NCI-H2029 (cell line): ENCODE measurements at places on chromosomes 5 and 9.

DNA sequence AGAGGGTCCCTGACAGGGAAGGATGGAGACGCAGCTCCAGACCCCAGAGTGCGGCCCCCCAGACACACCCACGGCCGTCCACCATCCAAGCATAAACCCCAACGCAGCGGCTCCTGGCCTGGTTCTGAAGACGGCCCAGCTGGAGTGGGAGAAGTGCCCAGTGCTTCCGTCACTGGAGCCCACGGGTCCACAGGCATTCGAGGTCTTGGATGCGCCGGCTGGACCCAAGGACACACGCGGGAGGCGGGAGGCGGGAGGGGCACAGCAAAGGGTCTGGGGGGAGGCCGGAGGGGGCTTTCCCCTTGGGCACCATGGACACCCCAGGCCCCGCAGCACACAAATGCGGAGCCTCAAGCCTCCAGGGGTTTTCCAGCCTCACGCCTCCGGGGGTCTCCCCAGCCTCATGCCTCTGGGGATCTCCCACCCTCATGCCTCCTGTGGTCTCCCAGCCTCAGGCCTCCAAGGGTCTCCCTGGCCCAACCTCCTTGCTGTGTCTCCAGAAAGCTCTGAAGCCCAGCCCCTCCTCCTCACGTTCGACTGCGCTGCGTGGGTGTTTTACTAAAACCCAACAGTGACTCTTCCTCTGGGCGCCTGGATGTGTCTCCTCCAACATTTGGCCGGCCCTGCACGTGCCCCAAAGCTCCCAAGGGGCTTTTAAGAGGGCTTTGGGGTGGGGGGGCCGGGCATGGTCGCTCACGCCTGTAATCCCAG, 15.2 kb downstream of the EXD3 start:
- no peak for DNase-seq

DNA sequence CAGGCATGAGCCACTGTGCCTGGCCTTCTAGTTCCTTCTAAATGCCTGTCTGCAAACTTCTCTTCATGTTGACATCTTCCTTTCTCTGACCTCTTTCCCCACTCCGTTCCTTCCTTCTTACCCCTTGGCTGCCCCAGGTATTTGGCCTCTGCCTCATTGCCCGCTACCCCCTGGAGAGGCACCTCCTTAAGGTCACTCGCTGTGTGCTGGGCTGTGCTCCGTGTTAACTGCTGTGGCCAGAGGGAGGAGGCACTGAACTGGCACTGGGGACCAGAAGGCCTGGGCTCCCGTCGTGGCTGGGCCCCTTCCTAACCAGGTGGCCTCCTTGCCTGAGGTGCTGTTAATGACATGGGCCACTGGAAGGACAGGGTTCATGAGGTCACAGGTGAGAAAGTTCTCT, 39.4 kb downstream of the LAMC3 start:
- no peak for DNase-seq

DNA sequence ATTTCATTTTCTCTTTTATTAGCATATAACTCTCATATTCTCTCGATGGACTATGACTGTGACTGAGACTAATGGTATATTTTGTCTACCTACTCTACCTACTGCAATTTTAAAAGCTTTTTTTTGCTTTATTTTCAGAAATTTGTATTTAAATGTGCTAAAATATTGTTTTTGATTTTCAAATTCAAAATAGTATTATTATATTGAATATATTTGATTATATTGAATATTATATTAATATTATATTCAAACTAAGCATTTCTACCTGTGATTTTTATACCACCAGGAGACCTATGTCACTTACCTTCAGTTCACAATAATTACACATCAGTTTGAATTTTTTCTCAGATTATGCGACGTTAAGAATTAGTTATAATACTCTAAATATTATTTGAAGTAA, 700.5 kb upstream of the RGMB start:
- DNase-seq, result no peak

- no peak for DNase-seq
Observed at GRCh38 chr9:107044872-107045271, 181.9 kb downstream of the ZNF462 start.

- no peak for DNase-seq
Observed at GRCh38 chr5:4662756-4663155, 477.4 kb upstream of the ADAMTS16 start.

- DNase-seq, result peak; percentile 99
Observed at GRCh38 chr5:179732412-179732917, at the start of gene MAML1. Gene MAML1, plus strand, starts transcription at chr5:179732822. Its CDS starts 291 bp downstream, at chr5:179733113.

DNA sequence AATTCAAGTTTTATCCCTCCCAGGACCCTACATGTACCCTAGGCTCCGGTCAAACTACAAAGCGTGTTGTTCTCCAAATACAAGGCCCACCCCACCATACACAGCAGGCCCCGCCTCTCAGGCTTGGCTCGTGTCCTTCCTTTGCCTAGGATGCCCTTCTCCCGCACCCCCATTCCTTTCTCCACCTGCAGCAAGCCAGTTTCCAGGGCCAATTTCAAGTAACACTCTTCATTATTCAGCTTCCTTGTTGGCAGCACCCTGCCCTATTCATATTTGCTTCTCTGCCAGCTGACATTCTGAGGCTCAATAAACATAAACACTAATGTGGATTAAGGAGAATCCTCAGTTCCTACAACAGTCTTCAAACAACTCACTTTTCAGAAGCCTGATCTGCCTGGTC, 31.7 kb downstream of the EPB41L4B start:
- DNase-seq, result peak; percentile 57

DNA sequence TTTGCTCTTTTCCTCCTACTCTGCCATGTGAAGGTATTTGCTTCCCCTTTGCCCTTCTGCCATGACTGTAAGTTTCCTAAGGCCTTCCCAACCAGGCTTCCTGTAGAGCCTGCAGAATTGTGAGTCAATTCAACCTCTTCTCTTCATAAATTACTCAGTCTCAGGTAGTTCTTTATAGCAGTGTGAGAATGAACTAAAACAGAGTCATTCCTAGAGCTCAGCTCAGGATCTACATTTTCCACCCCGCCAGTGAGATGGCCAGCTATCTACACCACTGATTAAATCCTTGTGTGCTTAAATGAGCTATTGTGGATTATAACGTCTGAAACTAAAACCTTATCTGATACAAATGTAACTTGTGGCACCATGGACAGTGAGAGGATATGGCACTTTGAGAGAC, 55.0 kb downstream of the FRMD3 start:
- no peak for DNase-seq

DNA sequence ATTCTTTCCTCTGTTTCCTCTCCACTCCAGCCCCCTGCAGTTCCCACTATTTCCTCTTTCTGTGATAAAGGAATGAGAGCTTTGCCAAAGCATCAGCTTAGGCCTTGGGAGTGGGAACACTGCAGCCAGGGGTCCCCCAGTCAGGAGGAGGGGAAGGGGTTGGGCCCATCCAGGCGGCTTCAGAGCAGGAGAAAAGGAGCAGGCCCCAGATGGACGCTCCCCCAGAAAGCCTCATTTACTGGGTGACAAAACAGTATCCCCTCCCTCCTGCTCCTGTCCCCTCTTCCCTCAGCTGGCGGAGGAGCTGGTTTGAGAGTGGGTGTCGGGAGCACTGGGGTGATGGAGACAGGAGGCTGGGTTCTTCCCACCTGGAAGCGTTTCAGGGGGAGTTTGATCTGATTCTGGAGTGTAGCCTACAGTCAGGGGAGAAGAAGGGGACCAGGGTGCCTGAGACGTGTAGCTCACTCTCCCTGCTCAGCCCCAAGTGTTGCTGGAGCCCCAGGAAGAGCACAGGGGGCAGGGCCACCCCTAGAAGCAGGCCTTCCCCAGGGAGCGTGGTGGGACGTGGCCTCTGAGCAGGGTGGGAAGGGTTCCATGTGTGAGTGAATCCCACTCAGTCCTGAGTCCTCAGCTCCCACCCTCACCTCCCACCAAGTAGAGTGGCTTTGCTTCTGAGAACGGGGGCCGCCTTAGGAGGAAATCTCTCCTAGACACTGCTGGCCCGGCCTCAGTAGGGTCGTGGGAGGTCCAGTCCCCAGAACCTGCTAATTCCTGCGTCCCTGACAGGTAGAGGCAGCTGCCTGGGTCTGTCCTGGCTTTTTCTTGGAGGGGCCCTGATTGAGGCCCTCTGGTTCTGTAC, 173.1 kb downstream of the CACNA1B start:
- DNase-seq, result no peak

GRCh38 chr5:169161022-169161680, 139.8 kb downstream of the SLIT3 start:
- no peak for DNase-seq

- DNase-seq, result no peak
Observed at GRCh38 chr5:77213601-77214000, 3.1 kb downstream of the PDE8B start.

- DNase-seq, result no peak
Observed at GRCh38 chr5:54524704-54525103, 7.1 kb downstream of the SNX18 start.

- no peak for DNase-seq
Observed at GRCh38 chr5:90866915-90867731, 308.5 kb downstream of the ADGRV1 start.

- no peak for DNase-seq
Observed at GRCh38 chr9:85702726-85703289, 38.9 kb downstream of the AGTPBP1 start.

DNA sequence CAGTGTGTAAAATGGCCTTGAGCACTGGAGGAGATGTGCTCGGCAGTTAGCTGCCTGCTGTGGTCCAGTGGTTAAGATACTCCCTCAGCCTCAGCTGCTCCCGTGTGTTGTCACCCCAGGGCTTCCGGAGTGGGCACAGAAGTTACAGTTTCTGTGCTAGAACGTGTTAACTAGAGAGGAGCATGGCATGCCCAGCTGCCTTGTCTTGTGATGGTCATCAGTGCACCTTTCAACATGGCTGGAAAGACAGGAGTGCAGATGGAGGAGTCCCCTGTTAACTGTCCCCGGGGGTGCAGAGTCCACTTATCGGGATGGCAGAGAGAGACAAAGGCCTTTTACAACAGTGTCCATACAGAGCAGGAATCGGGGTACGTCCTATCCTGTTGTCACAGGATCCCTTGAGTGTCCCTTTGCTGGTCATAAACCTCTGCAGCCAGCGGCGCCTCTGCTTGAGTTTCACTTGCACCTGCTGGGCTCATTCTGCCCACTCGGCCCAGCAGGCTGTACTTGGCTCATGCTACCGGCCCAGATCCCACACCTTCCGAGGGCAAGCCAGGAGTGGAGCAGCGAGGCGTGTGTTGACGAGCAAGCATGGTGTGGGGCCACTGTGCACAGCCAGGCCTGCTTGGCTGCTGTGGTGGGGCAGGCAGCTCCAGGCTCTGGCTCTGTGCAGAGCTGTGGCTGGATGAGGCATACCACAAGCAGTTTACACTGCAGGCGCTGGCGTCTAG, 112.6 kb downstream of the EHMT1 start:
- no peak for DNase-seq

DNA sequence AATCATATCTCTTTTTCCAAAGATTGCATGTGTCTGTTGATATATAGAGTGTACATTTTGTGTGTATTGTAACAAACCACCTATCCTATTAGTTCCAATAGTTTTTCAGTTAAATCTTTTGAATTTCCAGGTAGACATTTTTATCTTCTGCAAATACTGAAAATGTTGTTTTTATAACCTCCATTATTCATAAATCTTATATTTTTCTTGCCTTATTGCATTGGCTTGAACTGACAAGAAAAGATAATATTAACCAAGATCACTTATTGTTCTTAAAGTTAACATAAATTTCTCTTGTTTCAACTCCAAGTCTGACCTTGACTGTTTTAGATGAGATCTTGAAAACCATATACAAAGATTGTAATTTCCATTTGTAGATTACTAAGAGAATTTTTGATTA, 251.6 kb downstream of the IRX2 start:
- DNase-seq, result no peak

DNA sequence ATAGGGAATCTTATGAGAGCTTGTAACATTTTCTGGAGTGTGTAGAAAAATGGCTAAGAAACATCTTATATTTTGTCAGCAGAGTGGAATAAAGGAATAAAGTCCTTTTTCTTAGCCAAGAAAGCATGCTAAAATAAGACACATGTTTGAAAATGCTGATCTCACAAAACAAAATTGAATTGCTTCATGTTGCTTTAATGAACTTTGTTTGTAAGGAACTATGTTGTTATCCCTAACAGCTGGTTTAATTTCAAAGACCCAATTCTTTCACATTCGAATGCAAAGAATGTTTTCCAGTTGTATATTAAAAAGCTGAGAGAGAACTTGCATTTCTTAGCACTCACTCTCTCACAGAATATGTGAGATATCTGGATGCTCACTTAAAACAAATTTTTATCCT, 107.6 kb downstream of the MUSK start:
- no peak for DNase-seq

GRCh38 chr9:87714819-87715218, 11.1 kb upstream of the CTSL start:
- DNase-seq, result peak; percentile 71

DNA sequence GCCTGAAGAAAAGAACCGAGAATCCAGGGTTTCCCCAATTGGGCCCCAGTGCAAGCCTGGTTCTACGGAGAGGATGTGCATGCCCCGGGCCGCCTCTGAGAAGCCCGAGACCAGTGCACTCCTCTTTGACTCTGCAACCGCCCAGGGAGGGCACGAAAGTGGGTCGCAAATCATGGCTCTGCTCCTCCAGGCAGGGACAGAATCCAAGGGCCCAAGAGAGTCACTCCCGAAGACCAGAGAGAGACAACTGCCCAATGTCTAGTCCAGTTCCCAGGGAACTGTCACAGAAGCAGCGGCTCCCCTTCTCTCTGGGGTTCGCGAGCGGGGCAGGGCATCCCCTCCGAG, 107.8 kb downstream of the PSD2 start:
- no peak for DNase-seq

DNA sequence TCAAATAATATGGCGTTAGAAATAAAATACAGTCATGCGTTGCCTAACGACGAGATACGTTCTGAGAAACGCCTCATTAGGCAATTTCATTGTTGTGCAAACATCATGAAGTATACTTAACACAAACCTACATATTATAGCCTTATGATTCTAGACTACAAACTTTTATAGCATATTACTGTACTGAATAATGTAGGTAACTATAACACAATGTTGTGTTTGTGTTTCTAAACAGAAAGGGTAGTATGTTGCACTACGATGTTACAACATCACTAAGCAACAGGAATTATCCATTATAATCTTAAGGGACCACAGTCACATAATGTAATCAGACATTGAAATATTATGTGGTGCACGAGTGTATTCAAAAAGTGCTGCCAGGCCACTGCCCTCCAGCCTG, 3.0 kb upstream of the SMC2 start:
- DNase-seq, result peak; percentile 65

DNA sequence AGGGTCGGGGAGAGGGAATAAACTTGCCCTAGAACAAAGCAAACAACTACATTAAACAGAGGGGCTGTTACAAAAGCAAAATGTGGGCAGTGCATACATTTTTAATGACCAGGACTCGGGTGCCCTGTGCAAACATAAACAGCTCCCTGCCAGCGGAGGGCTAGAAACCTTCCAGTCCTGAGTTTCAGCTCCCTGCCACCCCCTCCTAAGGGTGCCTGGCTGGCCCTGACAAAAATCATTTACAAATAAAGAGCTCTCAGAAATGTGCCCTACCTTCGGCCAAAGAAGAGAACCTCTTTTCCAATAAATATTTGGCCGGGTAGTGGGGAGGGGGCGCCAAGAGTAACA, 29.5 kb downstream of the FOXD1 start:
- DNase-seq, result no peak

DNA sequence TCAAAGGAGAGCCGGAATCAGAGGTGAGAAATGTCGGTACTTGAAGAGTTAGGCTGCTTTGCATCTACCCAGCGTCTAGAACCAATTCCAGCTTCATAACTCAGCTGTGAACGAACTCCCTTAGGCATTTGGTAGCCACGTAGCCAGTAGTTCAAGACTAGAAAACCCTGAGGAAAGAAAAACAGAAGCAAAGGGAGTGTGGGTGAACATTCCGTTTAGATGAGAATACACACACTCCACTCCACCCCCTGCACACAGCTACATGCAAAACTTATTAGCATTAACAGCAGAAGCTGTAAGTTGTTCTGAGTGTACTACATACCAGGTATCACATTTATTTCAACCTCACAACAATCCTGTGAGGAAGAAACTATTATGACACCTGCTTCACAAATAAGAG, 78.3 kb downstream of the SMIM23 start:
- DNase-seq, result no peak
